ENCODE measurements at places on chromosomes 4 and X.
A peak's percentile ranks its signal among the peaks of the same experiment; 100 is the strongest.

GRCh38 chr4:104490770-104491480, 3.8 kb downstream of the CXXC4 start:
- DNase-seq, result peak; percentile 17

GRCh38 chr4:119581190-119581873, 47.3 kb downstream of the PDE5A start:
- no peak for DNase-seq

- peak; percentile 35 for DNase-seq
Measured at GRCh38 chr4:94559351-94559806, 107.6 kb downstream of the PDLIM5 start.

GRCh38 chrX:115639334-115639880, 78.4 kb downstream of the PLS3 start:
- no peak for DNase-seq

DNA sequence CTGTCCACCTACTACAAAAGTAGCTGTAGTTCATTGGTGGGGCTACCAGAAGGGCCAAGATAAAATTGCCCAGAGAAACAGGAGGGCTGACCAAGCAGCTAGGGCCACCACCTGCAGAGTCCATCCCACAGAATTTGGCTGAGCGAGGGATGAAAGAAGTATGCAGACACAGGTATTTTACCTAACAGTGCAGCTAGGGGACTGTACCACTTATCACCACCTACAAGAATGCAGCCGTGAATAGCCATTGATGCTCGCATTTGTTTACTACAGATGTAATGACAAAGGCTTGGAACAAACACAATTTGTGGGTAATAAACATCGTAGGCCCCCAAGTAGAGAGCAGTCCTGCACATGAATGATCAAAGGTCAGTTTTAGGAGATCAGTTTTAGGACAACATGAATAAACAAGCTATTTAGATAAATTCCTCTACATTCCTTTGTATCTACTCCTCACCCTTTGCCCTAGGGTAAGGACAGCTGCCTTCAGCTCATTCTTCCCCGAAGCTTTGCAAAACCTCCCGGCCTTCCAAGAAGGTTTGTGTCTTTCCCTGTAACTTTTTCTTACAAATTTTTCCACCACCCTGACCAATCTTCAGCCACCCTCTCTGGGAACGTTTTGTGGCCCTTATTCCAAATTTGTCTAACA, 49.5 kb downstream of the ZNF718 start:
- DNase-seq, result no peak

DNA sequence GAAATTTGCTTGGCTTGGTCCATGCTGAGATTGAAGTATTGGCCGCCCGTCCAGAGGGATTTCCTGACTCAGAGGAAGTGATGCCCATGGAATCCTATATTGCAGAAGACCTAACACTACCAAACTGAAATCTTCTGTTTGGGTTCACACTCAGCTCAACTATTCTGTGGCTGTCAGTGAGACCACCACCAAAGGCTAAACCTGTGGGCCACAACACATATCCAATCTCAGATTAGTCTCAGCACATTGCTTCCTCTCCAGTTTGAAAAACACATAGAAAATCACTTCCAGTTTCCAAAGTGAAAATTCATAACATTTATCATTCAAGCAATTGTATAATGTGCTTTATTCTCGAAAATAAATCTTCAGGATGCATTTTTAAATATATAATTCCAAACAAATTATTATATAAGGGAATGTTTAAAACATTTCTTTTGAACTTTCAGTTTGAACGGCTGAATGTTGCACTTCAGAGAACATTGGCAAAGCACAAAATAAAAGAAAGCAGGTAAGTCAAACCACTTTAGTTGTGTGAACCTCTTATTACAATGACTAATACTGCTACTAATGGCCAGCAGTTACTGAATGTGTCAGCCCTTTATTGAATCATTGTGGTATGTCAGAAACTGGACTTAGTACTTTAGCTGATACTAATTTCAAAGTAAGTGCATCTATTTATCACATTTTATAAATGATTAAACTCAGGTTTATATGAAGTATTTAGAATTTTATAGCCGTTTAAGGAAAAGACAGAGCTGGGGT, 37.0 kb downstream of the GUCY1A1 start:
- DNase-seq, result no peak

DNA sequence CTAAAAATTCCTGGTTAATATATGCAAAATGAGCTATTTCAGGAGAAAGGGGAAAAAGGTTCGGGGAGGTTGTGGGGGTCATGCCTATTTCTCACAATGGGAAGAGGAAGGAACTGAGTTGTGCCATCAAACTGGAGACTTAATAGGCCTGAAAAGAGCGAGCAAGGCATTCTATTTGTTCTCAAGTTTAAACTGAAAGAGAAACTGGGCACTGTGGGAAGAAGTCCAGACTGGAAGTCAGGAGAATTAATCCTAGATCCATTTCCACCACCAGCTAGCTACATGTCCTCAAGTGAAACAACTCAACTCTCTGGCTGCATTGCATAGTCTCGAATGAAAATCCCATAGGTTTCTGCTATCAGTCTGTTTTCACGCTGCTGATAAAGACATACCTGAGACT, 50.6 kb downstream of the PPARGC1A start:
- DNase-seq, result no peak

DNA sequence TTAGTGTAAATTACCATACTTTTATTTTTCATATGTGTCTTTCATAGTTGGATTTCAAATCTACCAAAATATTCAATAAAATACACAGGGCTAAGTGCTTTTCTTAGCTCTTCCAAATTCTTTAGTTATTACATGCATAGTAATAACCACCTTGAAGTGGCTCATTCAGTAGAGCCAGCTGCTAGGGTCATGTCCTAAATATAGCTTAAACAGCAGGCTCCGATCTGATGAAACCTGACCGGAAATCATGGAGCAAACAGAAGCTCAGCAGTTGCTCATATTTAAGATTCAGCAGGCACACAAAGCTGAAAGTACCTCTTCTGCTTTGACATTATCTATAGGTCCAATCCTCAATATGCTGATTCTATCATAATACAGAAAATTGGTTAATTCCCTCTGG, 1470.4 kb downstream of the ADGRL3 start:
- DNase-seq, result no peak

GRCh38 chr4:187732524-187732923, 263.0 kb upstream of the ZFP42 start:
- no peak for DNase-seq

DNA sequence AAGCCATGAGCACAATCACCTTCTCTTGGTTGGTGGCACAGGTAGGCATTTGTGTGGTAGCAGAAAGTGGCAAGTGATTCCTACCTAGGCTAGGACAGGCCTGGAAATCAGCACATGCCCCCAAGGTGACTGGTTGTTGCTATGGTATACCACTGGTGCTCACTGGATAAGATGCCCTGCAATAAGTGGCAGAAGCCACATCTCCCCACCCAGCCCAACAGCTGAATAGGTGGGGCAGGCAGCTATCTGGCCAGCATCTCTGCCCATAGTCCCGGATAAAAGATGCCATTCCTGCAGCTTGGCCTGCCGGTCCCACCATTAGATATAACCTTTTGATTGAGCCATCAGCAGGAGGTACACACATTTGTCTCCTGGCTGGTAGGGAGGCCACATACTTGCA, 21.1 kb downstream of the AMER1 start:
- no peak for DNase-seq

All from AG08395 (cell line).